ENCODE measurements at places on chromosomes 7 and 10.

DNA sequence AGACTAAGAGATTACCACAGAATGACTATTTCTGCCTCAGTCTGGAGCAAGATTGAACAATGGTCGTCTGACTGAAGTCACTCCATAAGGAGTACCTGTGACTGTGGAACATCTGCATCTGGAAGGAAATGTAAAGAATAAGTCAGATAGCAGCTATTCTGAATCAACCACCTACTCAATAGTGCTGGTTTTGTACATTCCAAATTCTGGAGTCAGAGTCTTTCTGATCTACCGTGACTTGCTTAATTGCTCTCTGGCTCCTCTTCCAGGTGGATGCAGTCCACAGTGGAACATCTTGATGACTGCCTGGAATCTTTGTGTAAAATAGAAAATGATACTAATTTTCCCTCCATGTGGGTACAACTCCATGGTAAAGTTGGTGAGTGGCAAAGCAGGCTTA, 156.3 kb upstream of the SEMA3C start:
- DNase-seq, result peak; percentile 6

DNA sequence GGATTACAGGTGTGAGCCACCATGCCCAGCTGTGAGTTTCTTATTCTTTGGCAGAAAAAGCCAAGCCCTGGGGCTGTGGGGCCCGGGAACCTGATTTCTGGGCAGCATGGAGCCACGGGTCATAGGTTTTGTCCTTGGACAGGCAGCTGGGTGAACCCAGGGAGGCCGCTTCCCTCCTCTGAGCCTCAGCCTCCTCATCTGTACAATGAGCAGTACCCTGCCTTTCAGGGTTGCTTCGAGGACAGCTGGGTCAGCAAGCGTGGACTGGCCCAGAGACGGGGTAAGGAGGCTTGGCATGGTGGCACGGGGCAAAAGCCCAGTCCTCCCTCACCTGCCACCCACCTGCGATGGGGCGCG, 84.1 kb upstream of the GNA12 start:
- no peak for DNase-seq

DNA sequence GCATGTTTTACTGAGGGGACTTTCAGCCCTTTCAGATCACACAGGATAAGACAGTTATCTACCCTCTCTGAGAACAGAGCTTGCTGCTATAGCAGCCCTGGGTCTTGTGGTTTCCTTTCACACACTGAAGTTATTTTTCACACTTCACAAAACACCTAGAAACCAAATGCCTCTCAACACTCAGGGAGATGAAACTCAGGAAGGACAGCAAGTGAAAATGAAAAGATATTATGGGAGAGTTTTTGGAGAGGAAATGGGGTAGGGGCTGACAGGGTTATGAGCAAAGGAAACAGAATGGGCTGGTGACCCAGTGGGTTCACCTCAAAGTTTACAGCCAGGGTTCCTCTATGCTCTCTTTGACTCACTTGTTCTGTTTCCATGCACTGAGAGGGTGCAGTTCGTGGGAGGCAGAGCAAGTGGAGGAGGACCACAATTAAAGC, 17.0 kb upstream of the GIMAP2 start:
- no peak for DNase-seq

DNA sequence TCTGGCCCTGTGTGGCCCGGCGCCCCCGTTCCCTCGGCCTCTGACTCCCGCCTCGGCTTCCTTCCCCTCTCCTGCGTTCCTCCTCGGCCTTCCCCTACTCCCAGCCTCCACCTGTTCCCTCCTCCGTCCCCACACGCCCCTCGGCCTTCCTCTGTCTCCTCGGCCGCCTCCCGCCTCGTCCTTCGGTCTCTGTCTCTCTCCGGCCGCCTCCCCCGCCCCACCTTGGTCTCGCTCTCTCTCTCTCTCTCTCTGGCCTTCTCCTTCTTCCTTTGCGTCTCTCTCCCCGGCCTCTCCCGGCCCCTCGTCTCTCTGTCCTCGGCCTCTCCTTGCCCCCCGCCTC, 588 bp downstream of the GET4 start:
- peak; percentile 55 for DNase-seq

- DNase-seq, result no peak
These were observed 484.0 kb upstream of the FZD8 start for GRCh38 chr10:36126076-36126475.

GRCh38 chr7:71267734-71268469, 136.0 kb downstream of the GALNT17 start:
- no peak for DNase-seq

GRCh38 chr7:38872202-38872601, 36.8 kb downstream of the VPS41 start:
- DNase-seq, result no peak
